ENCODE measurements at places on chromosomes 6 and 20. TPM values are rescaled to one million over a fixed set of nuclear protein-coding genes. Genes with fewer than 3 reads are reported as not detected.
A peak's percentile ranks its signal among the peaks of the same experiment; 100 is the strongest.

DNA sequence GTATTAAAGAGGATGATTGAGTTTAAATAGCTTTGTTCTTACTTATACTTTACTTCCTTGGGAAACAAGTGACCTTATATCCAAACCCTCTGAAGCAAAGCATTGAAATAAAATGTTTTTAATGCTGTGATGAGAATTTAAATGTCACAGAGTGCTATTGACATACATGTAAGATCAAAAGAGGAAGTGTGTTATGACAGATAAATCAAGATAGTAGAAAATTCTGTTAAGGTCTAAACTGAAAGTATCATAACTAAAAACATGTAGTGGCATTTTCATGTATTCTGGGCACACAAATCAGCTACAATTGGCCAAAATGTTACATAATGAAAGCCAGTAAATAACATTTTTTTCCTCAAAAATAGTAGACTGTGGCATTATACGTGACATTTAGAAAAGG, 318.0 kb downstream of the GRIK2 start:
- no peak for DNase-seq

DNA sequence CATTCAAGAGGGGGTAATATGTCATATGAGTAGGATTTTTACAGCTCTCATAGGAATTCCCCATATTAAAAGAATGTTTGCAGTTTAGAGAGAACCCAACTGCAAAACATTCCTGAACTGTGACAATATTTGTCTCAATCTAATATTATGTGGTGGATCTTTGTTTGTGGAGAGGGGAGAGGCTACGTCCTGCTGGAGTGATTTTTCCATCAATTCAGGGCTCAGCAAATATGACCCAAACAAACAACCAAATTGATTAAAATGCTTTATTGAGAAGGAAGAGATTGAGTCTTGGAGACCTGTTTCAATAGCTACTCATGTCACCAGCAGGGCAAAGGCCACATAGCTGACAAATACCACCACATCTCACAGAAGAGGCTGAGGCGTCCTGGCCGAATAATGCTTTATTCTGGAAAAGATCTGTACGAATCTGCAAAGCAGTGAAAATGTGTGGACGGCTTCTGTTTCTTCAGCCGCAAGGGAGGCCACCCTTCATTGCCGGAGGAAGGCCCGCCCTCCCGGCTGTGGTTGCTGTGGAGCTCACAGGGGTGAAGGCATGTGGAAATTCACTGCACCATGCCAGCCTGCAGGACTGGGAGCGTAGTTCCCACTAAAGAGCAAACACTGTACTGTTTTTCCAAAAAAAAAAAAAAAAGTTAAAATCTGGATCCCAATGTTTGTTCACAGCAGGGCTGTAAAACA, 89.7 kb upstream of the QKI start:
- DNase-seq: peak; percentile 51

GRCh38 chr6:125952764-125953501, 3.6 kb upstream of the HINT3 start:
- peak; percentile 47 for DNase-seq

DNA sequence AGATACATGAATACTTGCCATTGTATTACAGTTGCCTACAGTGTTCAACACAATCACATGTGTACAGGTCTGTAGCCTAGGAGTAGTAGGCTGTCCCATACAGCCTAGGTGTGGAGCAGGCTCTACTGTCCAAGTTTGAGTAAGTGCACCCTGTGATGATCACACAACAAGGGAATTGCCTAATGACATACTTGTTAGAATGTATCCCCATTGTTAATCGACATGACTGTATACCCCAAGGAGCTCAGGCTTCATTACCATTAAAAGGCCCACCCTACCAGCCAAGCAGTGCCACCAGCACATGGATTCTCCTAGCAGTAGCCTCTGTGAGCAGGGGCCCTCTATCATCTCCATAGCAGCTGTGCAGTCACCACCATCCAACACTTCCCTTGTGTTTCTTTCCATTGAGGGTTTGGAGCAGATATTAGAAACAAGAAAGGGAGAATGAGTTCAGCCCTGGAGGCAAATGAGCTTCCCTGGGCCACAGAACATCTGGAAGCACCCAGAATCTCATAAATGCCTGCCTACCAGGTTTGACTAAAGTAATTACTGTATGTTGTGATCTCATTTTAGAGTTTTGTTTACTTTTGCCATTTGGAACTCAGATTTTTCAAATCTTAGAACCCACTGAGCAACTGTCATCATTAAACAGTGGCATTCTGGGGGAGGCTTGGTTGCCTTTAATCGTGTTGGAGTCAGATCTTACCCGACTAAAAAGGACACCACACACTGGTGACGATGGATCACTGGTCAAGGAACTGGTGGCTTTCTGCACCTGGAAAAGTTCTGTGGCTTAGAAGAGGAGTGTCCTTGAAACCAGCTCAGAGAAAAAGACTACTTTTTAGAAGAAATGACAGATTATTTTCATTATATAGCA, 104.9 kb downstream of the TULP4 start:
- DNase-seq: no peak

The ADIG gene
- total RNA-seq: not detected

The PLN gene
- total RNA-seq: not detected

The CRIP3 gene
- not detected for total RNA-seq

The SPDEF gene
- not detected for total RNA-seq

The SNX21 gene
- 9.4 TPM for total RNA-seq
